Dorsolateral prefrontal cortex (tissue), 122 donors: ENCODE measurements at places on chromosomes 7 and 10. TPM values are rescaled to one million over a fixed set of nuclear protein-coding genes. Genes with fewer than 3 reads are reported as not detected.

TMEM273 gene
- 15.6 TPM for total RNA-seq

RNF133 gene
- total RNA-seq, result 5.3 TPM

BLNK gene
- total RNA-seq, result 12.7 TPM

EBF3 gene
- not detected for total RNA-seq

PTN gene
- total RNA-seq, result 78.6 TPM

FOXP2 gene
- 11.8 TPM for total RNA-seq

AS3MT gene
- total RNA-seq, result 3.9 TPM

CAV1 gene
- total RNA-seq, result 8.2 TPM

PAX2 gene
- not detected for total RNA-seq

DNA sequence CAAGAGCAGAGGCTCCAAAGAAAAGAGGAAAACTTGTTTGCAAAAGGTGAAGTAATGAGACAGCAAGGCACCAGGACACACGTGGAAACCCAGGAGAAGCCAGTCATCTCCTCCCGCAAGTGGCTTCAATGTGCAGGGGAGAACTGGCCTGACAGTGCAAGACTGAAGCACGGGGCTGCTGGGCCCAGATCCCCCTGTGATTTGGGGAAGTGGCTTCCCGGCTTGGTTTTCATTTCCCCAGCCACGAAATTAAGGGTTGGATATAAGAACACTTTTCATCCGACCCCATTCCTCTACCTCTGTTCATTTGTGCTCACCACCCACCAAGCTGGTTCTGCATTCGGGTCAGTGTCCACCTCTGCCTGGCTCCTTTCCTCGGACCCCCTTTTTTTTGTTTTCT, 306.4 kb downstream of the FGFR2 start:
- no peak for DNase-seq

- DNase-seq, result no peak
Observed at GRCh38 chr10:126639084-126639483, 31.4 kb downstream of the C10orf90 start.

DNA sequence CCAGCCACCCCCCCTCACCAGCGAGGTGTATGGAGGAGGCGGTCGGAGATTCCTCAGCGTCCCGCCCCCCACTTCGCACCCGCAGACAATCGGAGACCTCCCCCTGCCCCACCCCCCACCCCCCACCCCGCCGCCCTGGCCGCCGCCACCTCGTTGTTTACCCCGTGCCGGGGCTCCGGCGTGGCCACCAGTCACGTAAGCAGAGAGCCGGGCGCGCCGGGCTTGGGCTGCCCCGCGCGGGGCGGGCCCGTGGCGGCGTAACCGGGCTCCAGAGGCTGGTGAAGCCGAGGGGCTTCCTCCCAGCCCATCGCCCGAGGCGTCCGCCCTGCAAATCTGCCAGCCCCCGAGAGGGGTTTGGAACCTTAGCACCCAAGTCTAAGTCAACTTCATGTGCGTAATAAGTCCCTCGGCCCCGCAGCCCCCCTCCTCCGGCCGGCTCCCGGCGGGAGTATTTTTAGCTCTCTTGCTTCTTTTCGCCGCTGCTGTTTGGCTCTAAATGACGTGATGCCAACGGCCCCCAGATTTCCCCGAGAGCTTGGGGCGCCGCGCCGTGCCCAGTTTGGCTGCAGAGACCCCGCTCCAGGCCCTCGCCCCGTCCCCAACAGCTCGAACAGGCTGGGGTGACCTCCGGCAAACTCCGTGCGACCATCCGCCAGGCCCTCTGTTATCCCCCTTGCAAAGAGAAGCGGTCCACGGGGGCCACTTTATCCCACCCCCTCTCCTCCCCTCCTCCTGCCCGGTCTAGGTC, 2.7 kb downstream of the MXI1 start:
- DNase-seq, result peak; percentile 71

GRCh38 chr7:93981480-93981874, 22.7 kb downstream of the BET1 start:
- no peak for DNase-seq

DNA sequence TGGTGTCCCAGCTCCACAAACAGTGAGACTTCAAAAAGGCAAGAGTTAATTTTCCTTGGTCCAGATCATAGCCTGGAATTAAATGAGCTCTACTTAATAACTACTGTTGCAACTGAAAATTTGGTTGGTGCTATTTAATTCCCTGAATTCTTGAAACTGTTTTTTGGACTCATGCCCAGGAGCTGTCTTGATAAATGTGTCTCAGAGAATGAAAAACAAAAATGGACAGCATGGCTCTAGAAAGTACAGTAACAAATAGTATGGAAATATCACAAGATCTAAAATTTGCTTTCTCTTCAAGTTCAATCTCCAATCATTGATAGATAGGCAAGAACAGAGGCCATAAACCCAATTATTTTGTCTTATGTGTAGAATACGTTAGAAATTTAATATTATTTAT, 42.5 kb downstream of the CCDC71L start:
- DNase-seq, result no peak

- DNase-seq, result no peak
Observed at GRCh38 chr10:29039677-29040189, 249.1 kb upstream of the LYZL1 start.

- DNase-seq, result no peak
Observed at GRCh38 chr10:132589015-132589414, 51.4 kb downstream of the INPP5A start.

DNA sequence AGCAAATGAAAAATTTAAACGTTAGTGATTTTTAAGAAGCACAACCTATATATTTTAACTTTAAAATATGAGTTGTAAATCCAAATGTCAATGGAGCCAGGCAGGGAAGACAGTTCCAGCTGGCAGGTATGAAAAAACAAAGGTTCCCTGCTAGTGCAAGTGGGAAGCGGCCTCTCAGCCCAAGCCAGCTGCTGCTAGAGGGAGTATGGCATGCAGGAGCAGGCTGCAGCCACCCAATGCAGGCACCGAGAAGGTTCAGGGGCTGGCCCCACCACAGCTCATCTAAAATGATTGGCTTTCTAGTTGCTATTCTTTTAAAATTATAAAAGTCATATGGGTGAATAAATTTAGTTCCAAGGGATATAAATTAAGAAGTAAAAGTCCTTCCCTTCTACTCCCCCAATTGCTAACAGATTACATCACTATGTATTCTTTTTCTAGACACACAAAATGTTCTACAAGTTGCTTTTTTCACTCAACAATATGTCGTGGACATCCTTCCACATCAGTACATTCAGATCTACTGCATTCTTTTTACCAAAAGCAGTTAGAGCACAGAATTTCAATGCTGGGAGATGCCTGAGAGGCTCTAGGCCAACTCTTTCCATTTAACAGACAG, 69.3 kb downstream of the SGMS1 start:
- DNase-seq, result peak; percentile 33

GRCh38 chr10:34781711-34782110, 33.4 kb downstream of the PARD3 start:
- DNase-seq, result no peak

GRCh38 chr7:7964691-7965090, 3.9 kb upstream of the GLCCI1 start:
- DNase-seq, result no peak

- DNase-seq, result no peak
Observed at GRCh38 chr7:94482796-94483195, 26.8 kb upstream of the CASD1 start.

GRCh38 chr10:31697271-31698180, 231.1 kb downstream of the ARHGAP12 start:
- peak; percentile 66 for DNase-seq

DNA sequence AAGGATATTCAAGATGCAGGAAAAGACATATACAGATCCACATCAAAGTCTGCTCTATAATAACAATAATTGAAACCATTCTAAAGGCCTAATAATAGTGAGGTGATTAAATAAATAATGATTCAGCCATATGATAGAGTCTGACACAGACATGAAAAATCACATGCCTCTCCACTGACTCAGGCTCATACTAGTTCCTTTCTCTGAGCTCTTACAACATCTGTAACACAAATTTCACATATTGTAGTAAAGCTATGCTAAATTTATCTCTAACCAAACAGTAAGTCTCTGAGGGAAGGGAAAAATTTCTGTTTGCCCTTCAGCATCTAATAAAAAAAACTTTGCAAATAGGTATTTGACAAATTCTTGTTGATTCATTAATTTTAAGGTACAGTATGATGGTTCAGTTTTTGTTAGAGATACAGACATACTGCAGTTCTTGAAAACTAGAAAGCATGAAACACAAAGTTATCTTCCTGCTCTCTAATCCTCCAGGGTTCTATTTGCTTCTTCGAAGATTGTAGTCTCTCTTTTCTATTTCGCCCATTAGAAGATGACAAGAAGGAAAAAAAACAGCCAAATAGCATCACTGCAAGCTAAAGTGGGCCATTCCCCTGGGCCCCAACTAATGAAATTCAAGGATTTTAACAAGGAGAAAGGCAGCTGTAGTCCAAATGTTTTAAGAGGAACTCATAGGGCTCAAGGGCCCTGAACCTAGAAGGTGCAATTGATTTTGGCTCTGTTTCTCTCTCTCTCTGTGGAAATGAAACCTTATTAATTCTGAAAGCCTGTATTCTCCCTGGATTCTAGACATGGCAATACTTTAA, 53.9 kb downstream of the CUBN start:
- no peak for DNase-seq

DNA sequence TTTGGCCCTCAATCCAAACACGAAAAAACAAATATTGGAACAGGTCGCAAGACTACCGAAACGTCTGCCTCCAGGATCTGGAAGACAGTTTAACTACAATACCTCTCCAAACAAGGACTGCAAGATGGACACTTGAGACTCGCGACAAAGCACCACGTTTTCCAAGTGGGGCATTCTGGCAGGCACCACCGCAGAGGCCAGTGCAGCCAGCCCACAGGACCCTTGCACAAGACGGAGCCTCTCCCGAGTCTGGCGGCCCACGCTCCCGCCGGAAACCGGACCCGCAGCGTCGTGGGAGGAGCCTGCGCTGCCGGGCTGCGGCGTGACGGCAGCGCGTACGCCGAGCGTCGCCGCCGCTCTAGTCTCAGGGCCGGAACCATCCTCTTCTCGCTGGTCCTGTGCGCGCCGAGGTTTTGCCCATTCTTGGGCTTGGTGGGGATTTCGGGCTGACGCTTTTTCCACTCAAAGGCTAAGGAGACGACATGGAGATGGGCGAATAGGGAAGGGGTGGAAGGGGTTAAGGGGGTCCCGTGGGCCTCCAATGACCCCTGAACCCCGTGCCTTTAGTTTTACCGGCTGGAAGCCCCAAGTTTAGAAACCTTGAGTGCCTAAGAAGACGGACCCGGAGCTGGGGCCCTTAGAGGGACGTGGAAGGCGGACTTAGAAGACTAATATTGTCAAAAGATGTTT, at the start of gene ORC5:
TSS of gene ORC5 (minus strand) at position 283 of the 690 bp plus-strand sequence. CDS start at position 174, 109 bp downstream.
- DNase-seq, result peak; percentile 68

GRCh38 chr7:95434557-95435421, at the start of gene PON2:
TSS of gene PON2 (minus strand) at chr7:95435028. CDS start at chr7:95434951, 77 bp downstream.
- DNase-seq, result peak; percentile 77

DNA sequence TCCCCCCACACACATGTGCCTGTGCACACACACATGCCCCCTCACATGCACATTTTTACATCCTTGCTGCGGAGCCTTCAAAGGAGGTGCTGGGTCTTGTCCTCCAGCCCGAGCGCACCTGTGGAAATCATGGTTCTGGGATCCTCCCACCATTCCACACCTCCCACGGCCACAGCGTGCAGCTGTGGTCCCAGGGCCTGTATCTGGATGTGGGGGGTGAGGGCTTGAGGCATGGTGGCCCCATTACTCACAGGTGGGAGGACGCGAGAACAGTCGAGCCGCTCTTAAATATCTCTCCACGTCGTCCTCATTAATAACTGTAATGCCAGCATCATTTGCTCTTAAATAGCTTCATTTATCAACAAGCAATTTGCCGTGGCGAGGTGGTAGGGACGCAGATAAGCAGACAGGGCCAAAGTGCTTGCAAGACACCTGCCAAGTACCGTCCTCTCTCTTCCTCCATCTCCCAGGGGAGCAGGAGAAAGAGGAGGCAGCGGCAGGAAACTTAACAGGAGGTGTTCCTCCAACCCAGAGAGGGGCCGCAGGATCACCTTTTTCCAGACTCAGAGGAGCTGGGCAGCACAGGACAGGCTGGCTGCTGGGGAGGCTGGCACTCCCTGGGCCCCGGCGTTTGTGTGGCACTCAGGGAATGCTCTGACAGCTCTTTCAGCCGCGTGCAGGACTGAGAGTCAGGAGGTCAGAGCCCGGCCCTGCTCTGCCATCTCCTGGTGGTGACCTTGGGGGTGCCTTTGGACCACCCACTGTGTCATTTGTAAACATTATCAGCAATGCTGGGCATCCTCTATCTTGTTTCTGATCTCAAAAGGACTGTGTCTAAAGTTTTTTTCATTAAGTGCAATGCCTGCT, 87.4 kb downstream of the CDH23 start:
- DNase-seq, result no peak

DNA sequence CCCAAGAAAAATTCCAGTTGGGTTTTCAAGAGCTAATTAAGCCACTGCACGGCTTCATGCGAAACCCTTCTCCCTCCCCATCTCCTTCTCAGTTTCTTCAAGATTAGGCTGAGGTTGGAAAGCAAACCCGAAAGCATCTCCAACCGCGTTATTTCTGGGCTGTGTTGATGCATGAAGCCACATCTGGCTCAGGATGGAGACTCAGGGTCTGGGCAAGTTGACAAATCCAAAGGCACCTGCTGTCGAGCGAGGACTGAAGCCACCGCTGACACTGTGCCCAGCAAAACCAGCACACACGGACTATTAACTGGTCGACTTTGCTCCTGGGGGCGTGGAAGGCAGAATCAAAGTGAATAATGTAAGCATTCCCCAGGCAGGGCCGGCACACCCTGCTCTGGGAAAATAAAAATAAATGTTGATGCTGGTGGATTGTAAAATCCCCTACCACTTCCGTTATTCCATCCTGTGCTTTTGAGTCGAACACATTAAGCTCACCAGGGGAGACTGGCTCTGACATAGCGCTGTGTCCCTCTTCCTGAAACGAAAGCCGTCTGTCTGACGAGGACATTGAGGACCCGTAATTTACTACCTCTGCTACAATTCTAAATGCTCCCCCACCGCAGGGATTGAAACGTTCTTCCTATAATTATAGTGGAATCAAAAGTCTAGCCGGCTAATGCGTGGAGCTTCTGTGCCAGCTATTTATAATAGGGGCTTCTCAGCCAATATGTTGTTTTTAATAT, 269.8 kb downstream of the ADARB2 start:
- DNase-seq, result no peak

- DNase-seq, result no peak
Observed at GRCh38 chr7:44265728-44266127, 59.7 kb downstream of the CAMK2B start.

DNA sequence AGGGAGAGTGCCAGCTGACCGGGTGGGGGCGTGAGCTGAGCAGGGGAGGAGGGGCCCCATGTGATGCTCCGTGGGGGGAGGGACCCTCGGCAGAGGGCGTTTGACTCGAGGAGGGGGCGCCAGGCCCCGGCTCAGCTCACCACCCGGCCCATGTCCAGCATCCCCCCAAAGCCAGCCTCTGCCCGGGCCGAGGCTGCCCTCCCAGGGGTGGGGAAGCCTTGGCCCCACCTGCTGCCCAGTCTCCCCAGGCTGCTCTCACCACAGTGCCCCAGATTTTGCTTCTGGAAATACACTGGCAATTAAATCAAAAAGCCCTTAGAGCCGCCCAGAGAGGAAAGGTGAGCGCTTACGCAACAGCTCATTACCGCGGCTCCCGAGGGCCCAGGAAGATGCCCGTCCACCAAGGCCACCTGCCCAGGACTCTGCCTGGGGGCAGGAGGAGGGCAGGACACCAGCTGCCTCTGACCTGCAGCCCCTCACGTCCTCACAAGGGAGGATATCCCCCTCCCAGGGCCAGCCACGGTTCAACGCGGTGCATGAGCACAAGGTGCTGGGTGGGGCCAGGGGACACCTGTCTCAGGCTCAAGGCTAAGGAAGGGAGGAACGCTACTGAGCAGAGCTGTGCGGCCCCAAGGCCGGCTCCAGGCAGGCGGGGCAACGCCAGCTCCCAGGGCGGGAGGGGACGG, 70.0 kb upstream of the INPP5A start:
- DNase-seq, result no peak
